ENCODE measurements at places on chromosomes 6 and 20.

DNA sequence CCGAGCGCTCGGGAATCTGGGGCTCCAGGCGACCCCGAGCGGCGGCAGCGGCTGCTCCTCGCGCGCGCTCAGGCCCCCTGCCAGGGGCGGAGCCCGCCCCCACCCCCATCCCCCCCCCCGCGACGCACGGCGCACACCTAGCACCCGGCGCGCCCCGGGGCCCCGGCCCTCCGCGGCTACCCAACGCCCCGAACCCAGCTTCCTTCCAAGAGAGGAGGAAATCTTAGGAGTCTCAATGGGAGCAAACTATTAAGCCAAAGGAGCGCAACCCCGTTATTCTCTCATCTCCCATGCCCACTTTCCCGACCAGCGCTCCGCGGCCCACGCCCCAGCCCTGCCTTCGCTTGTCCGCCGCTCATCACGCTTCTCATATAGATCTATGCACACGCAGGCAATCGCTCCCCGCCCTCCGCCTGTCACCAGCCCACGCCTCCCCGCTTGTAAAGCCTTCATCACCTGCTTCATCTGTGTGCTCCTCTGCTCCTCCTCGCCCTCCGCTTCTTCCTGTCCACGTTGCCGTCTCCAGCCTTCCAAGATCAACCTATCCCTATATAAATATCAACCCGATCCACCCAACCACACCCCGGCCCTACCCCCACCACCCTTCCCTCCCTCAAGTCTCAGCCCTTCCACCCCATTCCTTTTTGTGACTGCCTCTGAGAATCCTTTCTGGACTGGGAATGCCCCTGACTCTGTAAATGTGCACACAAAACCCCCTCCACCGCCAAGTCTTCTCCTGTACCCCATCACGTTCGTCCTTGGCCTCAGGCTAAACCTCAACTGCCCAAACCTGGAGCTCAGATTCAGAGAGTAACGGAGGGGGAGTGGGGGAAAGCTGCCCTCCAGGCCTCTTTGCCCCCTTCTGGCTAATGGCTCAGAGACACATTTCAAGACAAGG is at the start of gene DLK2:
Gene DLK2, minus strand, starts transcription at position 18 of the 898 bp plus-strand sequence. CDS start 723 bp downstream, outside the sequence.
- DNase-seq = no peak

GRCh38 chr6:25749837-25750236 is 4.7 kb upstream of the SLC17A4 start:
- DNase-seq = no peak

DNA sequence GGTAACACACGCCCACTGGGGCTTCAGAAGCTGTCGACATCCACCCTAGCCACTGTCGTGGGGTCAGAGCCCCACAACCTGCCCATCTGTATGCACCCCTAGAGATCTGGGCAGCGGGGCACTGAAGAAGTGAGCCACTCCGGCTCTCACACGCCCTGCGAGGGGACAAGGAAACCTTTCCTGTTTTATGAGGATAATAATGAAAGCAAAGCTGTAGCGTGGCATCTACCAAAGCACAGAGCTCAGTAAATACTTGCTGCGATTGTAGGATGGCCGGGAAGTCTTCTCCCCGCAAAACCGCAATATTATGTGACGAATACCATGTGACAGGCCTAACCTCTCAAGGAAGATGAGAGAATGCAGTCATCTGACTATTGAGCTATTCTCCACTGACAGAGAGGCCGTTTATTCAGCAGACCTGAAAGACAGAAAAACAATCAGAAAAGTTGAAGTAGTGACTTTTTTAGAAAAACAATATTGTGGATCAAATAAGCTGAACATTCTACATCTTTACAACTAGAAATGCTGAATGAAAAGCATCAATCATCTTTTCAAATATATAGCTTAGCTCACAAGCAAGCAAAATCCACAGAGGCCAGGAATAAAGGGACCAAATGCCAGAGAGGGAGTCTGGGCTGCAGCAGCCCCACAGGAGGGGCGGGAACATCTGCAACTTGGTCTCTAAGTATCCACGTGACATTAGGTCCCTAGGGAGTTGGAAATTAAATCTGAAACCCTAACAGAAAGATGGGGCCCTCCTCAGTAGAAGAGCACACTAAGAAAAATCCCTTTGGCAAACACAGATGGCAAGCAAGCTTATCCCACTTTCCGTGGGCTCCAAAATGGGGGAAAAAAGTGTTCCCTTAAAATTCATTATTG is 207.8 kb downstream of the TTLL2 start:
- DNase-seq = no peak

GRCh38 chr6:127484212-127484863 is 25.1 kb upstream of the KIAA0408 start:
- DNase-seq = no peak

DNA sequence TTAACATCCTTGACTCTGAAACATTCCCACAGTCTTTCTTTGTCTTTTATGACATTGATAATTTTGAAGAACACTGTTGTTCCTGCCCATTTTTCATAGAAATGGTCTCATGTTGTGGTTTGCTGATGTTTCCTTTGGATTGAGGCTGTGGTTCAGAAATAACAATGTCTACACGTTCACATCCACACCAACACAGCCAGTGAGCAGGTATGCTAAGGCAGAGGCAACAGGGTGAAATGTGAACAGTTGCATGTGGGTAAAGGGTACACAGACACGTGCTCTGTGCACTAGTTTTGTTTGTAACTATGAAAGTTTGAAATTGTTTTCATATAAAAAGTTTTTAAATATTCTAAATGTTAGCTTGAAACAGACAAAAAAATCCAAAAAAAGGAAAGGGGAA is 78.4 kb downstream of the GINS1 start:
- DNase-seq = no peak

DNA sequence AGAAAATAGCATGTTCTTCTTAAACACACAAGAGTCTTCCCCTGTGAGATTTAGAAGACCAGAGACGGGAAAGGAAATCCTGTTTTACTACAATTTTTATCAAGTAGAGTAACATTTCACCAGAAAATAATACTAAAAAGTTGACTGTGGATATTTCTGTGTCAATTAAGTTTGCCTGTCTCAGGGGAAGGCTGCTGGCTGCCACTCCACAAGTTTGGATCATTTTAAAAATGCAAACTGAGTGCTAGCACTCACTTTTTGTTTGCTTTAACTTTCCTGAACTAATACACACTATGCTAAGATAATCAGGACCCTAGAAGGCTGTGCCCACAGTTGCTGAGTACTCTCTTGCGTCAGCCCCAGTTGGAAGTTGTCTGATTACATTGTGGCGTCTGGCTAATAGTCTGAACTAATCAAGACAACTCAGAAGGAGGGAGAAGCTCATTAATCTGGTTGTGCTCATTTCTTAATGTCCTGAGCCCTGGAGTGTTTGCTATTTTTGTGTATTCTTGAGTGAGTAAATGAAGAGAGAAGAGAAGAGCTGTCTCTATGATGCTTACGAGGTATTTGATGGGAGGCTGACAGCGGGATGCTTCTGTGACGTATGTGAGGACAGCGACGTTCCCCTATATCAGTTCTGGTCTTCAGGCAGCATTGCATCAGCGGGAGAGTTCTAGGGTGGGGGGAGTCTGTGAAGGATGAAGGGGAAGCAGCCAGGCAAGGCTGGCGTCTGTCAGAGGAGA is 664.2 kb downstream of the QKI start:
- DNase-seq = no peak

GRCh38 chr6:27893836-27894807 is 18.1 kb downstream of the OR2B2 start:
- DNase-seq = peak; percentile 93

GRCh38 chr6:2147766-2148448 is 97.5 kb downstream of the GMDS start:
- no peak for DNase-seq

DNA sequence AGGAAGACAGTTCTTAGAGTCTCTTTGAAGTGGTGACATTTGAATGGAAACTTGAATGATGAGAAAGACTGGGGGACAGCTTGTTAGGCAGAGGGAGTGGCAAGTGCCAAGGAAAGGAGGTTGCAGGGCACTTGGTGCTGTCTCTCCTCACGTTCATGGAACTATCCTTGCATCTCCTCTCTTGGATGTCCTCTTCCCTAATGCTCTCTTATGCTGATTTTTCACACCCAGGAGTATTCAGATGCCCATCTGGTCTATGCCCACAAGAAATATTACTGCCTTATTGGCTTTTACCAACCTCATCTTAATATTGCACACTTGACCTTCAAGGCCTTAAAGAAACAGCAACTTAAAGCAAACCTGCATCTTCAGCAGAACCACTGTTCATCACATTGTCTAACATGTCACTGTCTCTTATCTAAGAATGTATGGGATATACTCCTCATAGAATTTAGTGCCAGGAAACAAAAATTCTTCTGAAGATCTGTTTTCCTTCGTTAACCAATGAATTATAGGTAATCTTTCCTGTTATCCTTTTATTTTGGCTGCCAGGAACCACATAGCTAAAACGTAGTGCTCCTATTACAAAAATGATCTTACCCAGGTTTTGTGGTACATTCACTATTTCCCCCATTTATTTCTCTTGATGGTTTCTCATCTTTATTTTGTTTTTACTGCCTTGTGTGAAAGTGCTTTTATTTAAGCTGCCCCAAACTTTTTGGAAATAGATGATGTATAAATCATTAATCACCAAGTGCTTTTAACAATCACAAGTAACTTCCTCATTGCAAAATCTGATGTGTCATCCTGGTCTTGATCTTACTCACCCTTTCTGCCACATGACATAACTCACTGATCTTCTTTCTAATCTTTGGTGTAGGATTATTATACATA is 12.8 kb downstream of the RGS17 start:
- DNase-seq = no peak

- DNase-seq = no peak
Observed at GRCh38 chr6:50289366-50289765, 239.6 kb upstream of the DEFB112 start.

DNA sequence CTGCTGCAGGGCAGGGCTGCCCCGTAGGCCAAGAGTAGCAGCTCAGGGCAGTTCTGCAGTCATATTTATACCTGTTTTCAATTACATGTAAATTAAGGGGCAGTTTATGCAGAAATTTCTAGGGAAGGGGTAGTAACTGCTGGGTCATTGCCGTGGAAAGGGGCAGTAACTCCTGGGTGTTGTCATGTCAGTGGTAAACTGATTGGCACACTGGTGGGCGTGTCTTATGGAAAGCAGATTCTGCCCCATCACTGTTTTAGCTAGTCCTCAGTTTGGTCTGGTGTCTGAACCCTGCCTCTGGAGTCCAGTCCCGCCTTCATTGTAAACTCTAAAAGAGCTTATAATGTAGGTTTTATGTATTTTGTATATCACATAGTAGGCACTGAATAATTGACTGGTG is 22.1 kb downstream of the MAP3K4 start:
- no peak for DNase-seq

GRCh38 chr6:85482905-85483700 is 33.2 kb downstream of the NT5E start:
- DNase-seq = peak; percentile 85

DNA sequence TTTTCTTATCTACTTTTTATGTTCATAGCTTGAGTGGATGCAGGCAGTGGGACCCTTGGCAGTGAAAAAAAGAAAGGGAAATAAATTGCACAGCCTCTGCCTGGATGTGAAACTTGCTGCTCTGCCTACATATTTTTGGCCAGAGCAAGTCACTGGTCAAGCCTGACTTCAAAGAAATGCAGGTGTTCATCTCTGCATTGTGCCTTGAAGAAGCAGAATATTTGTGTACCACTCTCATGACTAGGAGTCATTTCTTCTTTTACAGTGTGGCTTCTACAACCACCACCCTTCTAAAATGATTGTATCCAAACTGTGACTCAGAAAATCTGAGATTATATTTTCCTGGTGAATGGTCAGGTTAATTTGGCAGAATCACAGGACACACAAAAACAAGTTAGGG is 2.5 kb upstream of the KATNA1 start:
- DNase-seq = no peak

DNA sequence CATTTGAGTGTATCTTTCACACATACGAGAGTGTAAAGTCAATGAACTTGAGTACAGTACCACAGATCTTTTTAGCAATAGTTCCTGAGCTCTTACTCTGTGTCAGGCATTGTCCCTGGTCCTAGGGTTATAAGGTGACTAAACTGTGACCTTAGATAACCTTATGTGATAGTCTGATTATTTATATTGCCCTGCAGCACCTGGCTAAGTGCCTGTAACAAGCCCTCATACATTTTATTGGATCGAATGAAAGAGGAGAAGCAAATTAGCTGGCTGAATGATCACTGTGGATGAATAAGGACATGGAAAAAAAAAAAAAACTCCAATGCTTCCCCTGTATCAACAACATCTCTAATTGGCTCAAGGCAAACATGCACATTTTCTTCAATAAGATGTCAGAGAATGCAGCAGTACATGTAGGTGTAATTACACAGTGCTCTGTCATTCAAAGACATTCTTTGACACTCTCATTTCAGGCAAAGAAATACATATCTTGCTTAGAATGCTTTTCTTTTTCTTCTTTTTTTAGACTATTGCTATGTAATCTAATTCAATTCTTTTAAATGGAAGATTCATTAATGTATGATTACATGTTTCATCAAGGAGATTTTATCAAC is 153.4 kb downstream of the PHACTR1 start:
- DNase-seq = no peak

- no peak for DNase-seq
Observed at GRCh38 chr6:39260456-39260855, 31.2 kb upstream of the KCNK5 start.

DNA sequence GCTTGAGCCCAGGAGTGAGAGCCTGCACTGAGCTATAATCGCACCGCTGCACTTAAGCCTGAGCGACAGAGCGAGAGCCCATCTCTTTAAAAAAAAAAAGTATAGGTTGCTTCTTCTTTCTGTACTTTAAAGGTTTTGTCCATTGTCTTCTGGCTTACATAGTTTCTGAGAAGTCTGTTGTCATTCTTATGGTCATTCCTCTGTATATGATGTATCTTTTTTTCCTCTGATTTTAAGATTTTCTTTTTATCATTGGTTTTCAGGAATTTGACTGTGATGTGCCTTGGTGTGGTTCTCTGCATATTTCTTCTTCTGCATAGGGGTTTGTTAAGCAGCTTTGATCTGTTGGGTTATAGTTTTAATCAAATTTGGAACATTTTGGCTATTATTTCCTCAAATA is 29.1 kb downstream of the QRSL1 start:
- DNase-seq = no peak

- DNase-seq = no peak
Observed at GRCh38 chr6:144939921-144940320, 654.8 kb downstream of the UTRN start.

- DNase-seq = no peak
Observed at GRCh38 chr6:72784581-72784980, 162.7 kb downstream of the KCNQ5 start.

DNA sequence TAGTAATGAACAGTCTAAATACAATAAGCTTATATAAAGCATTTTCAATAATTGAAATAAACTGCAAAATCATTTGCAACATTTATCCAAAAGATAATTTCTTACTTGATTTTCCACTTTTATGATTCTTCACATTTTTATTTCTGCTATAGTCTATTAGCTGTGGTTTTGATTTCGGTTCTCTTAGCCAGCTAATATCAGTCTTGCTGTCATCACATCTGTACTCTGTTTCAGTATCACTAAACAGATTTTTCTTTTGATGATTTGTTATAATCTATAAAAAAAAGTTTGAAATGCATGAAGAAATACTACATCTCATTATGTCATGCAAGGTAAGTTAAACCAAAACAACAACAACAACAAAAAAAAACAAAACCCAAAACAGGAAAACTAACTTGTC is 53.2 kb downstream of the SYCP2 start:
- DNase-seq = no peak

- no peak for DNase-seq
Observed at GRCh38 chr20:13099676-13100075, 90.9 kb downstream of the SPTLC3 start.
